ENCODE measurements at places on chromosomes 1 and 21. TPM values are rescaled to one million over a fixed set of nuclear protein-coding genes. Genes with fewer than 3 reads are reported as not detected.

The SERINC2 gene
- 28.4 TPM for total RNA-seq

The SPRR2F gene
- total RNA-seq = not detected

The NBPF20 gene
- 3.6 TPM for total RNA-seq

The CELA2B gene
- total RNA-seq = not detected

The CFAP141 gene
- not detected for total RNA-seq

The VHLL gene
- not detected for total RNA-seq

The CD1E gene
- not detected for total RNA-seq

The LCE2C gene
- not detected for total RNA-seq

The RPTN gene
- total RNA-seq = not detected

The AMIGO1 gene
- total RNA-seq = 1.3 TPM

The PRAMEF5 gene
- not detected for total RNA-seq

The PDZK1 gene
- 0.86 TPM for total RNA-seq

The AMPD1 gene
- total RNA-seq = not detected

The BSND gene
- total RNA-seq = not detected

The SPRR5 gene
- total RNA-seq = not detected

The RPS27 gene
- total RNA-seq = 4,612 TPM

The DNAI4 gene
- total RNA-seq = 1.0 TPM

The TFF2 gene
- not detected for total RNA-seq

The HMGCS2 gene
- total RNA-seq = not detected

The FCRL1 gene
- not detected for total RNA-seq

The TRIM45 gene
- total RNA-seq = 1.7 TPM

The RUNX3 gene
- 6.5 TPM for total RNA-seq

The MAP1LC3C gene
- total RNA-seq = not detected

The LYPD8 gene
- total RNA-seq = not detected

The KCNAB2 gene
- total RNA-seq = 10.5 TPM

The SMIM11 gene
- 16.5 TPM for total RNA-seq

The FAM151A gene
- total RNA-seq = not detected

The SYNC gene
- 10.3 TPM for total RNA-seq

The RORC gene
- not detected for total RNA-seq

The KLHDC9 gene
- 2.3 TPM for total RNA-seq

Measured in A549 treated with CpdA at 1 μM for 4 hours (cell line).